ENCODE measurements at places on chromosomes 4 and X. TPM values are rescaled to one million over a fixed set of nuclear protein-coding genes. Genes with fewer than 3 reads are reported as not detected.

GRCh38 chr4:15159477-15160019, 157.3 kb downstream of the CPEB2 start:
- DNase-seq: no peak

- DNase-seq: no peak
These were observed 2.3 kb downstream of the NOCT start for GRCh38 chr4:139017861-139018260.

GRCh38 chrX:78011846-78012245, 42.4 kb upstream of the PGAM4 start:
- DNase-seq: no peak

DNA sequence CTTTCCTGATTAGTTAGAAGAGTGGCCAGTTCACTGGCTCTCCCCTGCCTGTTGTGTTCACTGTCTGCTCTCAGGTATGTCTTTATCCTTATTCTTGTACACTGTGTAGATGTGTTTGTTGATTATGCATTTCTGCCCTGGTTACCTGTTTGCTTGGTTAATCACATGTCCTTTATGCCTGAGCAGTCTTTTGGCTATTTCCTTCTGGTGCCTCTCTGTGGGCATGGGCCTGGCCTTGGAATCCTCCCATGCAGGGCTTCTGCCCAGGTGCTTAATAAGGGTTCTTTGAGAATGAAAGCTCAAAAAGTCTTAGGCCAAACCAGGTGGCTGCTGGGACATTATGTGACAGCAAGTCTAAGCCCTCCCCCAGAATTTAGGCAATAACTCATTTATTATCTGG, 26.5 kb downstream of the OTUD6A start:
- no peak for DNase-seq

GRCh38 chr4:173269280-173269679, 64.9 kb downstream of the HMGB2 start:
- no peak for DNase-seq

GRCh38 chrX:19886883-19887531, 393 bp downstream of the SH3KBP1 start:
- DNase-seq: no peak

GRCh38 chr4:177080388-177080787, 229.3 kb upstream of the NEIL3 start:
- DNase-seq: no peak

GRCh38 chr4:110830461-110830860, 207.6 kb upstream of the PITX2 start:
- DNase-seq: no peak

Gene ITIH6
- total RNA-seq: not detected

DNA sequence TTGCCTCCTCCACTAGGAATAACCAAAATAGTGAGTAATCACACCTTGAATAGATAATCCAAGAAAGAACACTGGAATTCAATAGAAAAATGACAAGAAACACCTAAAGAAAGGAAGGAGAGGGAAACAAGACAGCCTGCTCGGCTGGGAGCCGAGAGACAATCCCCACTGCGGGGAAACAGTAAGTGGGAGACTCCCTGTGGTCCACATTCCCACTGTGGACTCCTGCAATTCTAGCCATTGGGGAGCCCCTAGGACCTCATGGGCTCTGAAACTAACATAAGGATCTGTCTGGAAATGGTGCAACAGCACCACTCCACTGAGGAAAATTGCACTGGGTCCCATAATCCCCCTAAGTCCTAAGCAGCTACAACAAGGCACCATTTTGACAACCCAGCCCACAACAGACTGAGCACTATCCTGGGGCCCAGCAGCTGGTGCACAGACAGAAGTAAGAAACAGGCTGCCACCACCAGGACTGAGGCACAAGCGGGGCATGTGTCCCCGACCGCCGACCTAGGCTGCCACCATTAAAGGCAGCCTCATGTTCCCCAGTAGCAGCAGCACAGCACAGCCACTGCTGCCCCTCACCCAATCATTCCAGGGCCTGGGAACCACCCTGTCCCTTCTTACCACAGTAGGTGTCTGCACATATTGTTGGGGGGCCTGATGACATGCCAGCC, 14.2 kb downstream of the LRBA start:
- no peak for DNase-seq

Gene CCNI
- 206 TPM for total RNA-seq

Gene LRAT
- total RNA-seq: not detected

DNA sequence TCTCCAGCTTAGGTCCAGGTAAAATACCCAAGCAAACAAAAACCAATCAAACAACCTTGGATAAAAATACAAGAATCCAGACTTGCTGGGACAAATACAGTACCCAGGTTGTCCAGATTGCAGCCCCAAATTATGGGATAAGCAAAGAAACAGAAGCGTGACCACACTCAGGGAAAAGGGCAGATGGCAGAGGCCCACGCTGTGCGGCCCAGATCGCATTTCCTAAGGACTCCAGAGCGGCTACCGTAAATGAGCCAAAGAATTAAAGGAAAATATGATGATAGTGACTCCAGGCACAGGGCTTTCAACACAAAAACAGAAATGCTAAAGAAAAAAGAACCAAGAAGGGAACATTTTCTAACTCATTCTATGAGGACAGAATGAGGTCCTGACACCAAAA, 50.3 kb downstream of the FGFRL1 start:
- DNase-seq: no peak

GRCh38 chrX:38612281-38612680, 50.9 kb downstream of the TSPAN7 start:
- DNase-seq: no peak

- DNase-seq: no peak
These were observed 41.6 kb upstream of the ACSL4 start for GRCh38 chrX:109774706-109775105.

Gene FANCB
- total RNA-seq: 0.74 TPM

- DNase-seq: no peak
These were observed 61.6 kb upstream of the VAMP7 start for GRCh38 chrX:155819525-155819924.

DNA sequence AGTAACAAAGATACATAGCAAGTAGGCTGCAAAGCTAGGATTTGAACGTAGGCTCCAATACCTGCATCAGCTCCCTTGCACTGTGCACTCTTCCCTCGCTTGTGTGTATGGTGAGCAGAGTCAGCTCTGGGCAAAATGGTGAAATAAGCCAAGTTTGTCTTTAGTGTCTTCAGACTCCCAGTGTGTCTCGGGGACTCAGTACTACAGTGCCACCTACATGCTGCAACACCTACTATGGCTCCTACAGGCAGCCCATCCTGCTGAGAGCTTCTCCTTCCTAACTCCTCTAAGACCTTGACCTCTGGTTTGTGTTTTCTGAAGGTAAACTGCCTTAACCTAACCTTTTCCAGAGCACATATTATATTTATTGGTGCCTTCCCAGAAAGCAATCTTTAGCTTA, 42.5 kb downstream of the RTL9 start:
- no peak for DNase-seq

Gene F8
- total RNA-seq: 5.4 TPM

- no peak for DNase-seq
These were observed 378.6 kb downstream of the UNC5C start for GRCh38 chr4:95170176-95170575.

GRCh38 chr4:83297548-83298260, 13.1 kb upstream of the COQ2 start:
- DNase-seq: no peak

GRCh38 chr4:109266891-109267290, 35.6 kb downstream of the COL25A1 start:
- no peak for DNase-seq

GRCh38 chrX:40651620-40652223, 4.4 kb upstream of the CXorf38 start:
- no peak for DNase-seq

DNA sequence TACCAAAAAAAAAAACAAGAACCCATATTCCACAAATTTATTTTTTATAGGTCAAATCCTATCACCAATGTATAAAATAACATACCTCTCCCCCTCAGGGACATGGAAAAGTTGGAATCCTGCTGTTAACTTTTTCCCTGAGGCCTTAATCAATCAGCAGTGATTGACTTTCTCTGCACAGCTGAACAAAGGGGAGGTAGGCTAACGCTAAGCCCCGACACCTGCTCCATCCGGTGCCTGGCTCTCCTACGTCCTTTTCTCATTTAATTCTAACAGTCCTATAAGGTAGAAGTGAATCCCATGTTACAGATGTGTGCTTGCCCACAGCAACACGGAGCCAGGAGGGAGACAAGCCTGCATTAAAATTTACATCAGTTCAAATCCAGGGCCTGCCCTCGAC, 2.8 kb downstream of the CENPU start:
- DNase-seq: no peak

DNA sequence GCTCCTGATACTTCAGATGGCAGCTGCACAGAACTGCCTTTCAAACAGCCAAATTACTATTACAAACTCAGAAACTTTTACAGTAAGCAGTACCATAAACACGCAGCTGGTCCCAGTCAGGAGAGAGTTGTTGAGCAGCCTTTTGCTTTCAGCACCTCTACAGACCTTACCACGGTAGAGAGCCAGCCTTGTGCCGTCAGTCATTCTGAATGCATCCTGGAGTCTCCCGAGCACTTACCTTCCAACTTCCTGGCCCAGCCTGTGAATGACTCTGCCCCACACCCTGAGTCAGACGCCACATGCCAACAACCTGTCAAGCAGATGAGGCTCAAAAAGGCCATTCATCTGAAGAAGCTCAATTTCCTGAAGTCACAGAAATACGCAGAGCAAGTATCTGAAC, 12.4 kb downstream of the ZBTB49 start:
- DNase-seq: peak; percentile 20

GRCh38 chrX:150234126-150234525, 129.0 kb upstream of the MAMLD1 start:
- DNase-seq: no peak

DNA sequence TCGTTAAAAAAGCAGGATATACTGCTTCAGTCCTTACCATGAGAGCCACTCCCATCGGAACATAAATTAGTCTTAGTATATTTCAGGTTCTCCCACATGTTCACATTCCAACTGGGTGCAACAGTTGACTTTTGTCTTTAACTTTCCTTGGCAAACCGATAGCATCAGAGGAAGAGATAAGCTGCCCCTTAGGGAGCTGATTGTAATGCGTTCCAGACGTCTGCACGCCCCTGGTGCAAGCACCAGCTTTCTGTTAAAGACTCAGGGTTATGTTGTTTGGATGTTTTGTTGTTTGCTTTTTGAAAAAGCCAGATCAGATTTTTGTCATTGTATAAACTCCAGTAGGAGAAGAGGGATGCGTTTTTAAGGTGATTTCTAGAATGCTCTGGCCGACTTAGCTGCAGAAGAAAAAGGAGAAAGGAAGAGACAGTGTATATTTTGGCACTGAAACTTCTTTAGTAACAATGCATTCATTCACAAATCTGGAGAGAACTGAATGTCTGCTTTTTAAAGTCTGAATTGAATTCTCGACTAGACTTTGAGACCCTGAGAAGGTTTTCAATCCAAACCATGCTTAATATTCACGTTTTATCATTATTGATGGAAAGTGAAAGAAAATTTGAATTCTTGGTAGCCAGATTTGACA, 160.9 kb downstream of the CBR4 start:
- DNase-seq: no peak

DNA sequence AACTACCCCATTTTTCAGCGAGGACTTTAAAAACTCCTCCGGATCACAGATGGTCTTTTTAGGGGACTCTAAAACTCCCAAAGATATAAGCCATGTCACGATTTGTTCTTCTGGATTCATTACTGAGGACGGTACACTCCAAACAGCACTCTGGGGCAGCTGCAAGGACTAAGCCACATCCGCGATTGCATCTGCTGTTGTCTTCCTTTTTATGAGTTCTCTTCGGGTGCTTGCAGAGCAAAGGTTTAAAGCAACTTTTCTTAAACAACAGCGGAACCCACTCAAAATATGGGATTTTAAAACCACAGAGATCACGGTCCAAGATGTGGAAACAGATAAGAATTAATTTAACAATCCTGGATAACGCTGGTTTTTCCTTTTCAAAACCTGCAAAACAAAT, at the start of gene ARHGEF6:
Gene ARHGEF6, minus strand, starts transcription at position 170 of the 400 bp plus-strand sequence. Its CDS starts 50 bp downstream, at position 120.
- DNase-seq: no peak

GRCh38 chr4:80259012-80259411, 7.5 kb upstream of the FGF5 start:
- DNase-seq: no peak

DNA sequence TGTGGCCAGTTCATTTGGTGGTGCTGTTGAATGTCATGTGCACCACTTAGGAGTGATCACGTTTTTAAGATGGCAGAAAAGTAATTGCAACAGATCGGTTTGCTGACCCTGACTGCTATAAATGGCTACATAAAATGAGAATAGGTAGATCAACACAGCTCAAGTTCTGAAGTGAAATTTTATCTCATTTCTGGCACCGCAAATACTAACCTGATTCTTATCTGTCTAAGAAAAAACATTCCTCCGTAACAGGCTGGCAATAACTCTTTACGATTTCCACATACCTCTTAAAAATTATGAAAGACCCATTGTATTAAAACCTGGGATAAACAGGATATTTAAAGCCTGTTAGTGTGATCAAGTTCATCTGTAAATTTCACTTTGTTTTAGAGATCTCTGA, 387.5 kb downstream of the PDGFC start:
- DNase-seq: no peak

Gene SOX3
- not detected for total RNA-seq

DNA sequence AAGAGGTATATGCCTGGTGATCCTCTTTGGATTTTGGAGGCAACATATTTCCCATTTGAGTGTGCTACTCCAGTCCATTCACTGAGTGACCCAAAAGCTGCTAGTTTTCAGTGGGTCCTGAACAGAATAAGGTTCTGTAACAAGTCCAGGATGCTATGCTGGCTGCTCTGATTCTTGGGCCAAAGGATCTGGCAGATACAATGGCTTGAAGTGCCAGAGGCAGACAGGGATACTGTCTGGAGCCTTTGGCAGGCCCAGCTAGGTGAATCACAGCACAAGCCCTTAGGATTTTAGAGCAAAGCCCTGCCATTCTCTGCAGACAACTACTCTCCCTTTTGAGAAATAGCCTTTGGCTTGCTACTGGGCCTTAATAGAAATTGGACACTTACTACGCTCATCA, 40.6 kb downstream of the DCHS2 start:
- DNase-seq: no peak

GRCh38 chr4:173420801-173421200, 21.9 kb upstream of the SCRG1 start:
- DNase-seq: no peak

DNA sequence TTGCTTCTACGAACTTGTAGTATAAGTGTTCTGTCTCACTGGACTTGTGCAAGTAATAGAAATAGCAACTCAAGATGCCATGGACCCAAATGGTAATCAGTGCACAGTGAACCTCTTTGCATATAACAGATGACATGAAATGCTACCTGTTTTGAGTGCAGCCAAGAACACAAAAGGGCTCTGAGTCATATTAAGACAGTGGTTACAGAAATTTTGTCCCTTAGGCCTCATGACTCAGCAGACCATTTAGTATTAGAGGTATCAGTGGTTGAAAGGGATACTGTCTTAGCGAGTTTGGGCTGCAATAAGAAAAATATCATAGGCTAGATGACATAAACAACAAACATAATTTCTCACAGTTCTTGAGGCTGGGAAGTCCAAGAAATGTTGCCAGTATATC, 502.9 kb upstream of the PCDH10 start:
- no peak for DNase-seq

Gene SCML2
- 2.2 TPM for total RNA-seq

GRCh38 chr4:4868758-4869723, 9.6 kb downstream of the MSX1 start:
- no peak for DNase-seq

GRCh38 chrX:3697701-3698279, 15.7 kb downstream of the PRKX start:
- DNase-seq: no peak

Gene GLRA2
- total RNA-seq: not detected
